ENCODE measurements at places on chromosomes 2 and 18. TPM values are rescaled to one million over a fixed set of nuclear protein-coding genes. Genes with fewer than 3 reads are reported as not detected.

Gene IGFBP5
- total RNA-seq: 25.2 TPM

Gene SLC16A14
- 0.23 TPM for total RNA-seq

Gene CGREF1
- total RNA-seq: 10.2 TPM

Gene SIGLEC15
- total RNA-seq: not detected

Gene CD8B
- total RNA-seq: not detected

Gene PLB1
- total RNA-seq: 0.23 TPM

Gene LYPD6
- 2.7 TPM for total RNA-seq

Gene PPP1CB
- total RNA-seq: 138 TPM

Gene GNLY
- total RNA-seq: not detected

Gene KYNU
- not detected for total RNA-seq

Gene ZNF804A
- total RNA-seq: 0.51 TPM

Gene MEP1B
- not detected for total RNA-seq

Gene RNF152
- 1.4 TPM for total RNA-seq

Gene AKAIN1
- total RNA-seq: not detected

Gene ANTXR1
- total RNA-seq: 81.8 TPM

Gene GAL3ST2
- not detected for total RNA-seq

Gene TCF23
- not detected for total RNA-seq

Gene PRSS56
- total RNA-seq: not detected

Gene ANKRD30BL
- total RNA-seq: not detected

Gene TPO
- total RNA-seq: not detected

Gene B4GALT6
- 2.0 TPM for total RNA-seq
